Subcutaneous preadipocyte (primary cell): ENCODE measurements at places on chromosomes 3 and 15. TPM values are rescaled to one million over a fixed set of nuclear protein-coding genes. Genes with fewer than 3 reads are reported as not detected.

ST3GAL6 gene
- total RNA-seq, result 0.59 and 1.5 TPM in 2 replicates

CDHR4 gene
- total RNA-seq, result 0.37 TPM in 1 of 2 replicates, not detected in the other

PFN2 gene
- 141 and 161 TPM in 2 replicates for total RNA-seq

A4GNT gene
- total RNA-seq, result not detected in 2 replicates

COLQ gene
- total RNA-seq, result 0.37 and 0.98 TPM in 2 replicates

SOX2 gene
- not detected in 2 replicates for total RNA-seq

CDC25A gene
- total RNA-seq, result 4.8 and 18.6 TPM in 2 replicates

COL6A5 gene
- total RNA-seq, result not detected in 2 replicates

TNFAIP8L3 gene
- 21.5 and 52.9 TPM in 2 replicates for total RNA-seq

CSPG5 gene
- 0.20 and 0.37 TPM in 2 replicates for total RNA-seq

UPK1B gene
- total RNA-seq, result not detected in 2 replicates

ITIH1 gene
- total RNA-seq, result not detected in 2 replicates

HRG gene
- not detected in 2 replicates for total RNA-seq

MYO1E gene
- 154 and 235 TPM in 2 replicates for total RNA-seq
